Heart left ventricle (tissue), 16 donors: ENCODE measurements at places on chromosomes 13 and 19.

- DNase-seq = no peak
Observed at GRCh38 chr19:35296644-35297514, 4.9 kb downstream of the MAG start.

- DNase-seq = no peak
Observed at GRCh38 chr19:19591133-19591825, 27.2 kb downstream of the PBX4 start.

- DNase-seq = no peak
Observed at GRCh38 chr13:99191336-99191899, 9.2 kb upstream of the UBAC2 start.

DNA sequence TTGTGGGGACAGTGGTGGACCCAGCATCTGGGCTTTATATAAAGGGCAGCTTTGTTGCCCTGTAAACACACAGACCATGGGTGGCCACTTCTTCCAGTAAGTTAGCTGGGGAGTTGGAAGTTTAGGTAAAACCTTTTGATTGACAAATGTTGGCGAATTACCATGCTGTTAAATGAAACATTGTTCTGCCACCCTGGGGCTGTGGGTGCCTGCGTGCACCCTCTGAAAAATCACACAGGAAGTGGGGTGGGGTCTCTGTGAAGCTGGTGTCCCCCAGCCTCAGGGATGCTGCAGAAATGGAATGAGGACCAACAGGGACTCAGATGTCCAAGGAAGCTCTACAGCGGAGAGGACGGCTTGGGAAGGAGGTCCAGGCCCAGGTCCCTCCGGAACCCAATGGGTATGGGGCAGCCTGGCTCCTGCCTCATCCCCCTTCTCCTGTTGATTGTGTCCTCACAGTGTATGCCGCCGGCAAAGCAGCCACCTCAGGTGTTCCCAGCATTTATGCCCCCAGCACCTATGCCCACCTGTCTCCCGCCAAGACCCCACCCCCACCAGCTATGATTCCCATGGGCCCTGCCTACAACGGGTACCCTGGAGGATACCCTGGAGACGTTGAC is 2.8 kb upstream of the USF2 start:
- DNase-seq = no peak

DNA sequence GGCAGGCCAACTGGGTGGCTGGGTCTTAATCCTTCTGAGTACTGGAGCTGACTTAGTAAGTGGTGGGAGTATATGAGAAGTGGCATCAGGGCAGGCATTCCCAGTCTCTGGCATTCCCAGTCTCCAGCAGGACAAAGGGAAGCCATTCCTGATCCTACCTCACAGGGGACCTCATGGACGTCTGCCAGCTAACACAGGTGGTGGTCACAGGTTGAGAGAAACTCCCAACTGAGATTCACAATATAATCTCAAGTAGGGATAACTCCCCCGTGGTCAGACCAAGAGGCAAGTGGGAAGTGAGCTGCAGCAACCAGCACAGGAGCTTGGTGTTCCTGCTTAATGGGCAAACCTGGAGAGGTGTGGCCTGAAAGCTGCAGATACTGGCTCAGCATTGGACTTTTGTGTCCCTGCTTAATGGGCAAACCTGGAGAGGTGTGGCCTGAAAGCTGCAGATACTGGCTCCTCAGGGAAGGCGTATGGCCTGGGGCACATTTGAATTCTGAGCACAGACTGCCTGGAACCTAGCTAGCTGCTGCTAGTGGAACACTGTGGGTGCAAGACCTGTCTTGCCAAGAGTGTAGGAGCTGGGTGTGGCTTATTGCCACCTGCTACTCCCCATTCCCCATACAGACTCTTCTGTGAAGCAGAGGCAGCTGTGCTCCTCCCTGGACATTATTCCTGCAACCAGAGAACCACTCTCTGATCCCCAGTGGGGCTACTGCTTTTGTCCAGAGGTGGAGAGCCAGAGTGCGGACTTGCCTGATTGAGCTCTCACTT is 25.9 kb upstream of the OR10H2 start:
- no peak for DNase-seq

DNA sequence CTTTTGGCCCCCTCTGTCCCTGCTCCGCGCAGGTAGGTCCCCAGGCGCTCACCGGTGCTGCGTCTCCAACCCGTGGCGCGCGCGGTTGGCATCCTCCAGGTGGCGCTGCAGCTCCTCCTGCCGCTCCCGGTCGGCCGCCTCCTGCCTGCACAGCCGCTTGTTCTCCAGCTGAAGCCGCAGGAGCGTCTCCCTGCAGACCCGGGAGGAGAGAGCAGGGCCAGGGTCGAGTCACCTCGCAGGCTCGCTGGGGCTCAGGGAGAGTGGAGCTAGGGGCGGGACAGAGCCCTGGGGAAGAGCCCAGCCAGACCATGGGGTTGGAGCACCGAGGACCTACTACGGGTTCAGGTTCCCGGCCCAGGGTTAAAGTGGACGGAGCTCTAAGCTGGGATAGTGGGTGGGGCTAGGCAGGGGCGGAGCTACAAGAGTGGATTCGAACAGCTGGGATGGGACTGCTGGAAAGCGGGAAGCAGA is 9.3 kb downstream of the HOOK2 start:
- peak; percentile 88 for DNase-seq

- no peak for DNase-seq
Observed at GRCh38 chr19:11964496-11964857, 363 bp upstream of the ZNF763 start.

DNA sequence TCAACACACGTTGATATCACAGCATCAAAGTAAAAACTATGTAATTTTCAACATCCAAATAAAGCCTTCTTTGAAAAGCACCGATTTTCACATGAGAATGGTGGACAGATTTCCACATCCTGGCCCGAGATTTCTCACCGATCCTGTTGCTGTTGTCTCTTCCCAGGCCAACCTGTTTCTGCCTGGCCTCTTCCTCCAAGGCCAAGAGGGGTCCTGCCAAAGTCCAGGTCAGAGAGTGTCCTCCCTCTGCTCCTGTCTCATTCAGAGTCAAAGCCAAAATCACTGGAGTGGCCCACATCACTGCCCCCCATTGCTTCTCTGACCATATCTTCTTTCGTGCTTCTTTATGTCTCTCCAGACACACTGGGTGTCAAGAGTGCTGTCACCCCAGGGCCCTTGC is 49.5 kb downstream of the CHST8 start:
- DNase-seq = no peak

DNA sequence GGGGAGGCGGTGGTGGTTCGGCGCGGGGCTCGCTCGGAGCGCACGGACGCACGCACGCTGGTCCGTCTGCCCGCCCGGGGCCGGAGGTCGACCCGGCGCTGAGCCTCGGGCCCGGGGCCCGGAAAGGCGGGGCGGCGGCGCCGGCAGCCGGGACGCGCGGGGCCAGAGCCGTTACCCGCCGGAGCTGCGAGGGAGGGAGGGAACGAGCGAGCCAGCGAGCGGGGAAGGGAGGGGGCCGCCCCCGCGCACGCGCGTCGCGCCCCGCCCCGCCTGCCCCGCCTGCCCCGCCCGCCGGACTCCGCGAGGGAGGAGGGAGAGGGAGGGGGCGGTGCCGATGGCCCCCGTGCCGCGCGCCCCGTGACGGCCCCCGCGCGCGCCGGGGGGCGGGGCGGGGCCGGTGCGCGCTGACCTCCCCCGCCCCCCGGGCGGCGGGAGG is 15.0 kb downstream of the CIC start:
- peak; percentile 87 for DNase-seq
